ENCODE measurements at places on chromosomes 11 and 22.
A peak's percentile ranks its signal among the peaks of the same experiment; 100 is the strongest.

GRCh38 chr11:34926101-34926830 is 9.8 kb downstream of the PDHX start:
- DNase-seq, result no peak

- DNase-seq, result no peak
These were observed 25.1 kb upstream of the SCGB1A1 start for GRCh38 chr11:62393735-62394134.

DNA sequence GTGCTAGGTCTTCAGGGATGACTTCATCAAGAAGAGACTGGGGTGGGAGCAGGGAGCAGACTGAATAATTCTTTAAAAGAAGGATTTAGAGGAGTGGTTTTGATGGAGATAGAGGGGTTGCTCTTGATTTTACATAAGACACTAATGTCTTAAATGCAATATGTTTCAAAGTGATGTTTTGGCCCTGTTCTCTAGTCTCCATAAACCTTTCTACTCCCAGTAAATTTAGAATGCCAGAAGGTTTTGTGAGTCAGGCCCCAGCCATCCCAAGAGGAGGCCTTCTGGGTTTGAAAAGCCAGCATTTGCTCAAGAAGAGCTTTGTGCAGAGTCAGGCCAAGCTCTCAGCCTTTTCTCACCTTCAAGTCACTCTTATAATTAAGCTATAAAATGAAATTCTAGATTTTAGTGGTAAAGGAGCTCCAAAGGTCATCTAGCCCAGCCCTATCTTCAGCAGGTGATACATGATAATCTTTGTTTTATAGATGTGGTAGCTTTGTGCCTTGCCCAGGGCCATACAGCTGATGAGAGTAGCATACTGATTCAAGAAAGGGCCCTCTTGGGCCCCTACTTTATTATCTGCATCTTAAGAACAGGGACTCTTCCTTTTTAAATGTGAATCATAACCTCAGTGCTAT is 122.8 kb upstream of the MTNR1B start:
- DNase-seq, result no peak

GRCh38 chr22:31243339-31244045 is 31.4 kb downstream of the LIMK2 start:
- DNase-seq, result no peak

GRCh38 chr22:22552630-22553029 is 6.4 kb downstream of the PRAME start:
- DNase-seq, result no peak

DNA sequence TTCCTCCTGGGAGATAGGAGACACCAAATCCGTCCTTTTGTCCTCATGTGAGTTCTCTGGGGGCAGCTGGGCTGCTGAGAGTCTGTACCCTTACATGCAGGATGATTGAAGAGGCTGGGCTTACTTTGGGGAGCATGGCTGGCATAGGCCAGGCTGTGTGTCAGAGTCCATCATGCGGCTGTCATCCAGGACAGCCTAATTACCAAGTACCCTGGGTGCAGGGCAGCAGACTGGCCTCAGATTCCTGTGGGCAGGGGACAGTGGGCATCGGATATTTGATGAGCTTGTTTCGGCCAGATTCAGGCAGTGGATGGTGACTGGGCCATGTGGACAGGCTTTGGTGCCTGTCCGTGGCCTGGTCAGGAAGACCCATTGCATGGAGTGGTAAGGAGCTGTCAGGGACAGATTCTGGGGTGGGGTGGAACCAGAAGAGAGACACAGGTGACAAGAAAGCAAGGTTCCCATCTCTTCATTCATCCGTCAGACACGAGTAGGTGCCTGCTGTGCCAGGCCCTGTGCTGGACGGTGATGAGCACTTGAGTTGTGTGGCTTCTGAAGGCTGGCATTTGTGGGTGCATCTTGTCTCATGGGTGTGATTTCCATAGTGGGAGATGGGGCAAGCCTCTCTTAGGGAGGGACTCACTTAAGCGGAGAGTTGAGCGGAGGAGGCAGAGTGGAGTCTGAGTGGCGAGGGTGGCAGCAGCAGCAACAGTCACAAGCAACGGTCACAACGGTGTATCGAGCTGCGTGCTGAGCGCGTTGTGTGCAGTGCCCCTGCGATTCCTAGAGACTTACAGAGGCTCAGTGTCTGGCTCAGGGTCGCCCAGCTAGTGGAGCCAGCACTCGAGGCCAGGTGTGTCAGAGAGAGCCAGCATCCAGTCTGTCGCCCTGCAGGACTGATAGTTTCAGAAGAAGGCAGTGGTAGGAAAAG is 48.7 kb downstream of the TBC1D22A start:
- DNase-seq, result no peak

- DNase-seq, result no peak
These were observed 12.2 kb downstream of the SERHL2 start for GRCh38 chr22:42565956-42566355.

GRCh38 chr11:19834771-19835170 is 122.1 kb downstream of the NAV2 start:
- no peak for DNase-seq

GRCh38 chr22:26642465-26643417 is 14.6 kb upstream of the MIAT start:
- DNase-seq, result peak; percentile 83

- DNase-seq, result no peak
These were observed 164.5 kb upstream of the POU2AF2 start for GRCh38 chr11:111081021-111081511.

- no peak for DNase-seq
These were observed 528.4 kb downstream of the TBC1D22A start for GRCh38 chr22:47290706-47291430.

GRCh38 chr11:45216901-45217300 is 69.2 kb downstream of the SYT13 start:
- no peak for DNase-seq

GRCh38 chr11:126840201-126840886 is 160.2 kb downstream of the KIRREL3 start:
- DNase-seq, result no peak

DNA sequence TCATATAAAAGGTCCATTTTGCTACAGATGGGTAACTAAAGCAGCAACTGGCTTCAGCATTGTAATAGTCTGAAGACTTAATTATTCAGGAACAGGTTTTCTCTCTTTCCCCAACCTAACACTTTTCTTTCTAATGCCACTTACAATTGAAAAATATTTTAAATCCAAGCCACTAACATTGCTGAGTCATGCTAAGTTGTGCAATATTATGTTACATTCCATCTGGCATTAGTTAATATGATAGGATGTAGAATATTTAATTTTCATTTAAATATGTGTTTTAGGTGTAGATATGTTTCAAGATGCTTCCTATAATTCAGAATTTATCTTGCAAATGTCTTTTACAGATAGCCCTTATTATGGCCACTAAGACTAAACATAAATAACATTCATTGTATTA is 98.6 kb downstream of the KIF18A start:
- no peak for DNase-seq

DNA sequence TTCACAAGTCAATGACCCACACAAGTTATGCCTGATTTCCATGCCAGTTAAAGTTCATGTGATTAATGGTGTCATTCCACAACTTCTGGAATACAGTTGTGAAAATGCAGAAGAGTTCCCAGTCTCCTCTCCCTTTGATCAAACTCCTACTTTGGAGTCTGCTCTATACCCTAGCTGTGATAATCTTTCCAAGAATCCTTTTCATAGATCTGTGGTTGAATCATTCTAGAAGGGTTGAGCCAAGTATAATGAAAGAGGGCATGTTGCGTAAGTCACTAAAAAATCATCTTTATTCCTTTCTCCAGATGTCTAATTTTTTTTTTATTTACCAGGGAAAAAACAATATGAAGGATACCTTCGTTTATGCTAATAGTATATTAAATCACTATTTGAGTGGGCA is 89.7 kb upstream of the CARD18 start:
- no peak for DNase-seq

GRCh38 chr11:1755692-1756561 is 5.5 kb upstream of the IFITM10 start:
- DNase-seq, result no peak

DNA sequence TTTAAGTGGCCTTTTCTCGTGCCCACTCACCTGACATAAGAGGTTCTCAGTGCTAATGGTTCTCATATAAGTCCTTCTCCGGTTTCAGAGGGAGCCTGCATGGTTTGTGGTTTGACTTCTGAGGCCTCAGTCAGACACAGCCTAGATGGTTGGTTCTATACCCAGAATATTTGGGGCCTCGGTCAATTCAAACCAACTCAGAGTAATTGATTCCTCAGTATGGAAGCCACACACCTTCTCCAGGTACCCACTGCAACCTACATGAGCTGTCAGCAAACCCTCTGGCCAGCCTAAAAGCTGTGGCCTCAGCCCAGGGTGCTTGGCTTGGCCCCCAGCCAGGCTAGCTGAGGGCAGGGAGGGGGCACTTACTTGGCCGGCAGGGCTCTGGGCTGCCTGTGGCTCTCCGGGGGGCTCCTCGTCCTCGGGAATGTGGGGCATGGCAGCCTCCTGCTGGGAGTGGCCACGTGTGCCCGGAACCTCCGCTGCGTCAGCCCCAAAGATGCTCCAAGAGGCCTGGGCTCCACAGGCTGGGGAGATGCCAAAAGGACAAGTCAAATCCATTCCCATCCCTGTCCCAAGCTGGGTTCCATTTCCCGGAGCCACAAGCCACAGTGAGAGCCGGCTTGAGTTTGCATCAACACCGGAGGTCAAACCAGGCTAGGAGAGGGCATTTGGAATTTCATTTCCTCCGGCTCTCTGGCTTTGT is 41.7 kb downstream of the IRAG1 start:
- DNase-seq, result no peak

GRCh38 chr22:40335358-40335757 is 10.9 kb upstream of the ADSL start:
- no peak for DNase-seq

- DNase-seq, result no peak
These were observed 8.4 kb upstream of the MN1 start for GRCh38 chr22:27809700-27810608.

DNA sequence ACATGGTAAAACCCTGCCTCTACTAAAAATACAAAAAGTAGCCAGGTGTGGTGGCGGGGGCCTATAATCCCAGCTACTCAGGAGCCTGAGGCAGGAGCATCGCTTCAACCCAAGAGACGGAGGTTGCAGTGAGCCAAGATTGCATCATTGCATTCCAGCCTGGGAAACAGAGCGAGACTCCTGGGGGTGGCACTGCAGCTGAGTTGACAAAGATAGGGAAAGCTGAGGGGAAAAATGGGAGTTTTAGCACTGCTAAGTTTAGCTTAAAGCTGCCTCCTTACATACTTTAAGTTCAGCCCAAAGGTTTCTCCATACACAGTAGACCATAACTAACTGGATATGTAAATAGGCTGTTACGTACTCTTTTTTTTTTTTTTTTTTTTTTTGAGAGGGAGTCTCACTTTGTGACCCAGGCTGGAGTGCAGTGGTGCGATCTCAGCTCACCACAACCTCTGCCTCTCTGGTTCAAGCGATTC is 9.0 kb upstream of the USP28 start:
- no peak for DNase-seq

DNA sequence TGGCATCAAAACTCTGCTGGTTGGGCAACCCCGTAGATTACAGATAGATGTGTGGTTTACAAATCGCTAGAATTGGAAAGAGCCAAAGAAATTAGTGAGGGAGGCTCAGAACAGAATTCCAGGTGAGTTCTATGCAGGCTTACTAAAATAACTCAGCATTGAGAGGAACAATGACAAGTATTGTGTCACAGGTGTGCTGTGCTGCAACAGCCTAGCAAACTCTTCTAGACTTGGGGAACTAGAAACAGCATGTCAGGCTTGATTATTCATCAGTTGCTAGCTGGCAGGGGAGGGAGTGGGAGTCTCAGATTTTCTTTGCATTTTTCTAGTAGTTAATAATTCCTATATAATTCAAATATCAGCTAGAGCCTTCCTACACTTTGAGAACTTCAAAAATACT is 26.3 kb upstream of the RASD2 start:
- DNase-seq, result no peak
